ENCODE measurements at places on chromosomes 6 and 20.

GRCh38 chr6:13273202-13273930, 55.0 kb downstream of the TBC1D7 start:
- no peak for DNase-seq

- DNase-seq = no peak
Observed at GRCh38 chr20:22905658-22906057, 129.5 kb upstream of the SSTR4 start.

DNA sequence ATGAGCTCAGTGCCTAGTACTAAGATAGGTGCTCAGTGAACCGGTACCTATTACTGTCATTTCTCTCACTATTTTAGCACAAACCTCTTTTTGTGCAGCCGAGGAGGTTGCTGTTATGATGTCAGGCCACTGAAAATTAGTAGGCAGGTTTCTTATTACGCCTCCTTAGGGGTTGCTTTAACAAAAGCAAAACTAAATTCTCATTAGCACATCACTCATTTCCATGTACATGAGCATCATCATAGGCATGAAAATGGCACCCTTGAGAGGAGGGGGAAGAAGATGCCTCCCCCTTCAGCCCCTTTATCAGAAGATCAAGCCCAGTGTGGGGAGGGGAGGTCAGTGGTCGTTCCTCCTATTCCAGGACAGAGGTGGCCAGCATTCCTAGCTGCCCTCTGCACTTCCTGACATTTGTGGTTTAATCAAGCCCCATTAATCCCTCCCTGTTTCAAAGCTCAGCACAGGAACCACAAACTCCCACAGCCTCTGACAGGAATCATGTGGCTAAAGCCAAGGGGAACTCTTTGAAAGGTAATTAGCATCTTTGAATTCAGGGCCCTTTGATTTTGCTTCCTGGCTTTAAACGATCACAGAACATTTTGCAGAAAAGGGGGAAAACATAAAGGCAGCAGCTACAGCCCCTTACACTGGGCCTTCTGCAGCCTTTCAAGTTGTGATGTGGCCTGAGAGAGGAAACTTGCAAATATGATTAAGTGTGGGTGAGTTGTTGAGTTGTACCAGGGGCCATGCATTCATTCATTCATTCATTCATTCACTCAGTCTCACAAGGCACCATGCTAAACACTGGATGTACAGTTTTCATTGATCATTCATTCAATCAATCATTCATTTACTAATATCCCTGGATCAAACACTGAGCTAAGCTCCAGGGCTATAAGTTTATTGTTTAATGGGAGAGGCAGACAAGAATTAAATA, 31.9 kb upstream of the PSMF1 start:
- no peak for DNase-seq

GRCh38 chr6:33592595-33593413, 12.7 kb upstream of the BAK1 start:
- no peak for DNase-seq

- no peak for DNase-seq
Observed at GRCh38 chr6:11822346-11822745, 43.7 kb upstream of the ADTRP start.

DNA sequence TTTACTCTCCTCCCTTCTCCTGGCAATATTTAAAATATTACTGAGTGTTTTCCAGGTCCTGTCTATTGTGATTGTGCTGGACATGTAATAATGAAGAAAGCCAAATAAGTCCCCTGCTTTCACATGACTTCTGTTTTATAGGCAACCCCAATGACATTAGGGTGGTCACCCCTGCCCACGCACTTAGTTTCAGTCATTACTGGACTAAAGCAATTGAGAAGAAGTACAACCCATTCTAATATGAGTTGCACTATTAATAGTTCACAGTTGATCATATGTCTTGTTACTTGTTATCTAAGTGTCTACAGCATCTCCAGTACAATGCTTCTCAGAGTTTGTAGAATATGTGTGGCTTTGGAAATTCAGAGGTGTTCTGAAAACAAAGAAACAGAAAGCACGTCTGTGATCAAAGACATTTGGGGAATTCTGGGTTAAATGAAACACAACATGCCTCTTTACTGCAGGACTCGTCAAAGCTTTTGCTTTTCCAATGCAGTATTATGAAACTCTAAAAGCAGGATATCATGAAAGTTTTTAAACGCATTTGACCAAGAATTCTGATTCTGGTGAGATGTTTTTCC, 789.5 kb downstream of the DHX35 start:
- DNase-seq = no peak

DNA sequence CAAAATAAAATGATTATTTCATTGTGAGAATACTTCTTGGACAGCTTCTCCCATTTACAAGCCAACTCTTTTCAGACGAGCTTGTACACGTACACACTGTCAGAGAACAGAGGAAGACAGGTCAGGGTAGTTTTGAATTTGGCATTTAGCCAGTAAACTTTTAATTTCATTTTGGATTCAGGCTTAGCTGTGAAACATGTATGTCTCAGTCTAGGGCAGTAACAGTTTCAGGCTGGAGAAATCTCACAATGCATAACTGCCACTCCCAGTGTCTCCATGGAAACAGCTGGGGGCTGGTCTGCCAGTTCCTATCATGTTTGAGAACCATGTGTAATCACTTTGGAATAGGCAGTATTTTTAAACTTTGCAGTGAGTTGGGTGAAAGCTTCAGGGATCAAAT, 22.0 kb upstream of the QKI start:
- no peak for DNase-seq

GRCh38 chr6:108157234-108157980, 8.4 kb upstream of the NR2E1 start:
- no peak for DNase-seq

- no peak for DNase-seq
Observed at GRCh38 chr20:52118016-52118623, 73.5 kb downstream of the ZFP64 start.

DNA sequence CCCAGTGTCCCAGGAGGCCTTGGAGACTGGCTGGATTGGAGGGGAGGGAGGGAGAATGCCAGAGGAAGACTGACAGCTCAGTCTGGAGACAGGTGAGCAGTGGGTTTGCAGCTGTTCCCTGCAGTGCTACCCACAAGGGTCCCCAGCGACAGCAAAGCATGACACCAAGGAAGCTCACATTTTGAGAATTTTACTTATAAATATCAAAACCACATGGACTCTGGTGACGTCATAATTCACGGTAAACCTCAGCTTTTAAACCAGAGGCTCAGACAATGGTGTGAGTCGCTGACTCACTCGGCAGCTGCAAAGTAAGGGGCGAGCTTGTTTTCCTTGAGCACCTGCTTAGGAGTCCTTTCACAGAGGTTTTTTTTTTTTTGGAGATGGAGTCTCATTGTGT, 65.2 kb downstream of the THBS2 start:
- DNase-seq = no peak

GRCh38 chr6:149967591-149967990, 3.8 kb downstream of the ULBP1 start:
- DNase-seq = no peak

GRCh38 chr20:32811886-32812285, 7.9 kb upstream of the MAPRE1 start:
- no peak for DNase-seq

- no peak for DNase-seq
Observed at GRCh38 chr20:10783707-10784553, 110.1 kb upstream of the JAG1 start.

- no peak for DNase-seq
Observed at GRCh38 chr20:53517146-53517545, 76.5 kb downstream of the ZNF217 start.

- no peak for DNase-seq
Observed at GRCh38 chr6:2658788-2659187, 91.9 kb downstream of the MYLK4 start.

GRCh38 chr6:12291839-12292604, 1.9 kb downstream of the EDN1 start:
- DNase-seq = no peak

DNA sequence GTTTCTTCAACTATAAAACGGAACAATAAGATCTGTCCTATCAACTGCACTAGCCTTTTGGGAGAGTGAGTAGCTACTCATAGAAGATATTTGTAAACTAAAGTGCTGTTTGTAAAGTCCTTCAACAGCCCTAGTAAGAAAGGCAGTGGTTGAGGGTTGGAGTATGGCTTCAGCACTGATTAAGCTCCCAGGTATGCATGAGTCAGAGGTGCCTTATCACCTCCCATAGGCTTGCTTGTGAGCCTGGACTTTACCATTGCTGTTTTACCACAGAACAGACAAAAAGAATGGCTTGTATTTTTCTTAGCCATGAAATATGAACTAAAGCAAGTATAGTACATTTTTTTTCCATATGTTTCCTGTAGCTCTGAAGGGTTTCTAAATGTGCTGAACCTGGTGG, 44.1 kb downstream of the SAMD3 start:
- no peak for DNase-seq

- no peak for DNase-seq
Observed at GRCh38 chr20:47792021-47792618, 6.8 kb upstream of the SULF2 start.

GRCh38 chr6:132381381-132381780, 19.9 kb downstream of the MOXD1 start:
- DNase-seq = no peak

- no peak for DNase-seq
Observed at GRCh38 chr20:57053067-57053466, 213.4 kb downstream of the BMP7 start.

- DNase-seq = no peak
Observed at GRCh38 chr6:116015561-116015960, 45.1 kb downstream of the FRK start.

DNA sequence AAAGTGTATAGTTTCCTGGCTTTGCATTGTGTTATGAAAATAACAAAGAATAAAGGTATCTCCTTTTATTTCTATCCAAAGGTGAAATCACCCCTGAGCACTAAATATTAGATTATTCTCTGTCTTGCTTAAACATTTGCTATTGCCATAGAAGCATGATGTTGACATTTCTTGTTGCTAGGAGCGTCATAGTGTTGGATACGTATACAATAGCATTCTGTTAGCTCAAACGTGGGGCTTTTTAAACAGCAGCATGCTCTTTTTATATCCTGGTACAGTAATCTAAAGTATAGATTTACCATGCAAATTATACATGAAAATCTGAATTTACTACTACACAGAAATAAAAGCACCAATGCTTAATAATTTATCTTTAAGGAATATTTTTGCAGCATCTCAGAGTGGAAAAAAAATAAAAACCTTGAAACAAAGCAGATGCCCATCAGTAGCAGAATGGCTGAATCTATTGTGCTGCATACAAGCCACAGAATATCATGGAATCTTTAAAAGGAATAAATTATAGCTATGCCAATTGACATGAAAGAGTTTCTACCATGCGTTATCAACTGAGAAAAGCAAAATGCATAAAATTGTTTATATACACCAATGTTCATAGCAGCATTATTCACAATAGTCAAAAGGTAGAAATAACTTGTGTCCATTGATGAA, 9.6 kb upstream of the HSF2 start:
- no peak for DNase-seq

DNA sequence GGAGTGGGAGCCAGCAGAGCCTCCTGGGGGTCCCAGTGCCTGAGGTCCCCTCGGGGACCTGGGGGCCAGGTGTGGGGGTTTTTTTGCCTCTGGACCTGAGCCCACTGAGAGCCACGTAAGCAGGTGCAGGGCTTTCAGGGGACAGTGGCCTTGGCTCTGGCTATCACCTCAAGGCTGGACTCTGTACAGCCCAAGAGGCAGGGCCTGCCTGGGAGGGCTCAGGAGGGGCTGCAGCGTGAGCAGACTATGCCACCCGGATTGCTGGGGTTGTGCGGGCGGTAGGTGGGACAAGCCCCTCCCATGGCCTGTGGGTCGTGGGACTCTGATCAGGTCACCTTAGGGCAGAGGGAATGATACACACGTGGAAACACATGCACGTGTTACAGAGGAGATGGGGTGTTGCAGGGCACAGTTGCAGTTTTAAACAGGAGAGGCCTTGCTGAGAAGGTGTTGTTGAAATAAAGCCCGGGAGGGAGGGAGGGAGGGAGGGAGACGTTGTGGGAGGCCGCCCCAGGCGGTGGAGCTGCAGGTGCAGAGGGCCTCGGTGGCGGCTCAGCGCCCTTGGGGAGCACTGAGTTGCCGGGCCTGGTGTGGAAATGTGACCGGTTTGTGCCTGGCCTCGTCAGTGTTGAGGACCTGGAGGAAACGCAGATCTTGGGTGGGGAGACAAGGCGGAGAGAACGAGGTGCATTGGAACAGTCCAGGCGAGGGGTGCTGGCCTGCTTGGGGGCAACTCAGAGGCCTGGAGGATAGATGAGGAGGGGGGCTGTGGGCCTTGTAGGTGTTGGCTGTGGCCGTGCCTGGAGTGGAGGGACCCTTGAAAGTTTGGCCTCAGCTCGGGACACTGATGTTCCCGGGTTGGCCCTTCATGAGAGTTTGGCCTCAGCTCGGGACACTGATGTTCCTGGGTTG, 2.3 kb downstream of the TCEA2 start:
- no peak for DNase-seq

DNA sequence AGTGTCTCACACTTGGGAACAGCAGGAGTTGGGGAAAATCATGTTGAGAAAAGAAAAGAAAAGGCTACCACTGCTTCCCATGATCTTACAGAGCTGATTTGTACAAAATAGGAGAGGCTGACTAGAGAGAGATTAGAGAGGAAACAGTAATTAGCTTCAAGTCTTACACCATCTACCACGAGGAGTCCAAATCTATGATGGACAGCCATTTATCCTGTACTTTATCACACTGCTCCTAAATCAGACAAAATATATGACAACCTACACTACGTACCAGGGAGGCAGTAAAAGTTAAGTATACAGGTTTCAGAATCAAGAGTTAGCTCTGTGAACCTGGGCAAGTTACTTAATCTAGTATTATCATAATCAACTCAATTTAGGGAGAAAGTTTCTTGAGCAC, 38.0 kb downstream of the RARS2 start:
- DNase-seq = no peak

DNA sequence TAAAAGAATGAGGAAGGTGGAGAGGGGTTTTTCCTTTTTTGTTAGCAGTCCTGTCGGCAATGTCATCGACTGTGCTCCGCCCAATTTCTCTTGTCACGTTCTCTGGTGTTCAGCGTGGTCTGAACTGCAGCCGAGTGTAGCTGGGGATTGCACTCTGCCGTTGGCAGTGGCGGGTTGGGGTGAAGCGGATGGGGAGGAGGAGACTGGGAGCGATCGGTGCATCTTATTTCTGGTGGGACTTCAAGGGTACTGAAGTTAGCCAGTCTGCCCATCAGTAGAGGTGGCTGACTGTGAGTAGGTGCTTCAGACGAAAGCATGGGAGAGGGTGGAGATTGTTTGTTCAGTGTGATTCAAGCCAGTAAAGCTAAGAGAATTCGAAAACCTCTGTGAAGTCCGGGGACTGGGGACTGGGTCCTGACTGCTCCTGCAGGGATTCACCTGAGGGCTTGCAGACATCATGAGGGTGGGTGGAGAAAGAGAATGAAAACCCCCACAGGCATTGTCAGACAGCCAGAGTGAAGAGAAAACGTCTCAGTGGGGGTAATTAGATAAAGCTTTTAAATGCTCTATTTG, 5.1 kb downstream of the RREB1 start:
- no peak for DNase-seq

DNA sequence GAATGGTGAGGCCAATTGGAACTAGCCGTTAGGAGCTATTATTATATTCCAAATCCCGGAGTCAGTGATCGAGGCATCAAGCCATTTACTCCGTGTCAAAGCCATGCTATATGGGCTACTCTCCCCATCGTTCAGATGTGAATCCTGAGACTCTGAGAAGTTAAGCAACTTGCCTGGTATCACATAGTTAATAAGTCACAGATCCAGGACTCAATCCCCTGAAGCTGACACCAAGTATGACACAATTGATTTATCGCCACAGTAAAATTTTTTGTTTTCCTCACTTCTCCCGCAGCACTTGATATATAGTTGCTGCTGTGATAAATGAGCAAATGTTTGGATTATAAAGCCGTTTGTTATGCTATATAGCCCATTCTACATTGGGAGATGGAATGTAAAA, 50.8 kb upstream of the TSHZ2 start:
- DNase-seq = no peak

GRCh38 chr6:169269180-169270076, 15.8 kb upstream of the THBS2 start:
- DNase-seq = no peak
